ENCODE measurements at places on chromosomes 11 and 22.

DNA sequence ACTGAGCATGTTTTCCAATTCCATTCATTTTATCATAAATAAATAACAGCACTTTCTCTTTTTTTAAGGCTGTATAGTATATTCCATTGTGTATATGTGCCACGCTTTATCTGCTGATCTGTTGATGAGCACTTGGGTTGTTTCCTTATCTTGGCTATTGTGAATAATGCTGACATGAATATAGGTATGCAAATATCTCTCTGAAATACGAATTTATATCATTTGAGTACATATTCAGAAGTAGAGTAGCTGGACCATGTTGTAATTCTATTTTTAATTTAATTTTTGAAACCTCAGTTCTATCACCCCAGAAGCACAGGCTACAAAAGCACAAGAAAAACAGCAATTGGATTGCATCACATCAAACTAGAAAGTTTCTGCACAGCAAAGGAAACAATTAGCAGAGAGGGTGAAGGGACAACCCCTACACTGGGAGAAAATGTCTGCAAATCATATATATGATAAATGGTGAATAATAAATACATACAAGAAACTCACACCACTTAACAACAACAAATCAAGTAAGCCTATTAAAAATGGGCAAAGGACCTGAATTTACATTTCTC is 43.4 kb downstream of the XKR3 start:
- DNase-seq, result no peak

DNA sequence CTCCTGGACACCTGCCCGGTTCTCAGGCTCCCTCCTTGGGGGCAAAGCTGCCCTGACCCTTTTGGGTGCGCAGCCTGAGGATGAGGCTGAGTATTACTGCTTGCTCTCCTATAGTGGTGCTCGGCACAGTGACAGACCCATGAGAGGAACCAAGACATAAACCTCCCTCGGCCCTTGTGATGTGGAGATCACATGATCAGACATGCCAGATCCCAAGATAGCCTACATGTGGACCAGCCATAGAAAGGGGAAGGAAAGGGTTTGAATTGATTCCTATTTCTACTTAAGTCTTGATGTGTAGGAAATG is 125.3 kb downstream of the VPREB1 start:
- no peak for DNase-seq

DNA sequence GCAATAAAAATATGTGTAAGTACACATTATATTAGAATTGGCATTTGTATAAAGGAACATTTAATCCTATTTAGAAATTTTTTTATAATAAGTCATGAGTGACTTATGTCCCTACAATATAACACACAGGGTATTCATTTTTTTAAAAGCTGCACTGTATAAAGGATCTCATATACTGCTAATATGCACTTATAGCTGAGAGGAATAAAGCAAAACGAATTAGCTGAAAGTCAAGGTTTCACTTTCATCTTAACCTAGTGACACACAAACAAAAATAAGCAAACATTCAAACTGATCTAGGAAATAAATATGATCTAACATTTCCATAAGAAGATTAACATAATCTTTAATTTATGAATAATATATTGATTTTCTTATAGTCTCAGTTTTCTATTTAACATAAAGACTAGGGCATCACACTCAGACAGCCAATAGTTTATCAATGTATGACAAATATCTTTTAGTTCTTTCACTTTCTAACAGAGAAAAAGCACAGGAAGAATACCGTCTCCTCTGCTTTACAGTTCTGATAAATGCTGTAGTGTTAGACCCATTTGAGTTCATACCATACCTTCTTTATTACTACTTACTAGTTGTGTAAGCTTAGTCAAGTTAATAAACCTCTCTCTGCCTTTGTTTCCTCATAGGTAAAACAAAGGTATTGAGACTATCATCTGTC is 42.9 kb downstream of the DCDC1 start:
- DNase-seq, result no peak

DNA sequence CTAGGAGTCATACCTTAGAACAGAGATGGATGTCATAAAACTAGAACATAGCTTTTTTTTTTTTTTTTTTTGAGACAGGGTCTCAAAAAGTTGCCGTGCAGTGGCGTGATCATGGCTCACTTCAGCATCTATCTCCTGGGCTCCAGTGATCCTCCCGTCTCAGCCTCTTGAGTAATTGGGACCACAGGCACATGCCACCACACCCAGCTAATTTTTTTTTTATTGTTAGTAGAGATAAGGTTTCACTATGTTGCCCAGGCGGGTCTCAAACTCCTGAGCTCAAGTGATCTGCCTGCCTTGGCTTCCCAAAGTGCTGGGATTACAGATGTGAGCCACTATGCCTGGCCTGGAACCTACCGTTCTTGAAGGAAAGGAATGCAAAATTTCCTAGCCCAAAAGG is 8.8 kb upstream of the CEP295 start:
- no peak for DNase-seq

DNA sequence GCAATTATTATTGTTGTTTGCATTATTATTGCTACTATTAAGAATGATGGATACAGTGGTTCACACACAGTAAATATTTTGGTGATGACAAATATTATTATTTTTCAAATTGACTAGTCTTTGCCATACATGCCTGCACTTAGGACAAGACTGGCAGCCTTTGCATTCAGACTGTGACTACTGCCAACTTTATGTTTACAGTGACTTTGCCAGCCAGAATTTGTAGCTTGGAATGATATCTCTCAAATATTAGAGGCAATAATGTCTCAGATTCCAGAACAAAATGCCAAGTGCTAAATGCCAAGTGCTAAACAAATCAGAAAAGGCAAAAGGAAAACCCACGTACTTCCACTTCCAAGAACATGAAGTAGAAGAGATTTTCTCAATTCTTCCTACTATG is 823.1 kb downstream of the DLG2 start:
- no peak for DNase-seq

Data from NCI-H1092 treated with DMSO at 0.1 percent for 48 hours (cell line).